ENCODE measurements at places on chromosomes 6 and 20.

- no peak for DNase-seq
Observed at GRCh38 chr6:38035478-38035877, 216.0 kb downstream of the ZFAND3 start.

GRCh38 chr6:132458887-132459604, 53.9 kb downstream of the STX7 start:
- DNase-seq: no peak

DNA sequence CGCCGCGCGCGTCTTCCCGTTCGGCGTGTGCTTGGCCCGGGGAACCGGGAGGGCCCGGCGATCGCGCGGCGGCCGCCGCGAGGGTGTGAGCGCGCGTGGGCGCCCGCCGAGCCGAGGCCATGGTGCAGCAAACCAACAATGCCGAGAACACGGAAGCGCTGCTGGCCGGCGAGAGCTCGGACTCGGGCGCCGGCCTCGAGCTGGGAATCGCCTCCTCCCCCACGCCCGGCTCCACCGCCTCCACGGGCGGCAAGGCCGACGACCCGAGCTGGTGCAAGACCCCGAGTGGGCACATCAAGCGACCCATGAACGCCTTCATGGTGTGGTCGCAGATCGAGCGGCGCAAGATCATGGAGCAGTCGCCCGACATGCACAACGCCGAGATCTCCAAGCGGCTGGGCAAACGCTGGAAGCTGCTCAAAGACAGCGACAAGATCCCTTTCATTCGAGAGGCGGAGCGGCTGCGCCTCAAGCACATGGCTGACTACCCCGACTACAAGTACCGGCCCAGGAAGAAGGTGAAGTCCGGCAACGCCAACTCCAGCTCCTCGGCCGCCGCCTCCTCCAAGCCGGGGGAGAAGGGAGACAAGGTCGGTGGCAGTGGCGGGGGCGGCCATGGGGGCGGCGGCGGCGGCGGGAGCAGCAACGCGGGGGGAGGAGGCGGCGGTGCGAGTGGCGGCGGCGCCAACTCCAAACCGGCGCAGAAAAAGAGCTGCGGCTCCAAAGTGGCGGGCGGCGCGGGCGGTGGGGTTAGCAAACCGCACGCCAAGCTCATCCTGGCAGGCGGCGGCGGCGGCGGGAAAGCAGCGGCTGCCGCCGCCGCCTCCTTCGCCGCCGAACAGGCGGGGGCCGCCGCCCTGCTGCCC, 1.1 kb downstream of the SOX4 start:
- peak; percentile 80 for DNase-seq

DNA sequence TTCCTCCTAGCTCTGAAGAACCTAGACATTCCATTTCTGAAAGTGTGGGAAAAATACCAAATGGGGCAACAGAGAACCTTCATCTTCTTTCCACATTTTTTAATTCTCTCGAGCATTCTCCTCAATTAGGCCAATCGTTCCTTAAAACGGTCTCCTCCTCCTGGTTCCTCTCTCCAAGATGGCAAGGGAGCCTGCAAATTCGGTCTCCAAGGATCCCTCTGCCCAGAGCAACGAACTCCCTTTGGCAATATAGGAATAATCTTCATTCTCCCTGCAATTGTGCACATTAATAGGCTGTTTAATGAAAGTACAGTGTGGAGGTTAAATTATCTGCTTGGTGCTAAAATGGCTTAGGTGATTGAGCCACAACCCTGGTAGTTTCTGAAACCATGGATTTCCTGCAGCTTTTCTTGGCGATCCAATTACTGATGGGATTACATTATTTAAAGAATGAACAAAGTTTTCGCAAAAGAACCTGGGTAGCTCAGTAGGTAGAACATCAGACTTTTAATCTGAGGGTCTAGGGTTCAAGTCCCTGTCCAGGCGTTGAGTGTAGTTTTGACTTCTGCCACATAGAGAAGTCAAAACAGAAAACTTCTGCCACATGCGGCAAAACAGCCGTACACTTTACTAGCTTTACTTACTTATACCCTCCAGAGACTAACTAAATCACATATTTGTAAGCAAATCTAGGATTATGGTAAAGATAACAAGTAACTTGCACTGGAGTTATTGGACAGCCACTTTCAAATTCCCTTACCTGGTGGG, 102.9 kb upstream of the ZNF184 start:
- DNase-seq: peak; percentile 83

DNA sequence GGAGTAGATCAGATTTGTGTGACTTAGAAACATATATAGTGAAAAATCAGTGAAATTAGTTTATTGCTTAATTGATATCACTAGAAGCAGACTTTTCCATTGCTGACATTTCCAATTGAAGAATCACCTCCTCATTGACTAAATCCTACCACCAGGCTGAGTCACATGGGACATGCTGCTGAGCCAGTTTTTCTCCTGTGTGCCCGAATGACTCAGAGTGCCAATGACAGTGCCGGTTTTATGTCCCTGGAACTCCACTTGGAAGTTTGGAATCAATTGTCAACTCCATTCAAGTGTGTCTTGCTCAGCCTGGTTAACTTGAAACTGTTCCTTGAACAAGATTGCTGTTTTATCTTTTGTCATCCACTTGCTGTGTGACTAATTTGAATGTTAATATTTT, 316.1 kb upstream of the PRDM1 start:
- DNase-seq: peak; percentile 53

GRCh38 chr6:157723376-157723775, 99.7 kb upstream of the SNX9 start:
- DNase-seq: no peak

- DNase-seq: no peak
Observed at GRCh38 chr6:21102201-21102600, 491.4 kb upstream of the SOX4 start.

DNA sequence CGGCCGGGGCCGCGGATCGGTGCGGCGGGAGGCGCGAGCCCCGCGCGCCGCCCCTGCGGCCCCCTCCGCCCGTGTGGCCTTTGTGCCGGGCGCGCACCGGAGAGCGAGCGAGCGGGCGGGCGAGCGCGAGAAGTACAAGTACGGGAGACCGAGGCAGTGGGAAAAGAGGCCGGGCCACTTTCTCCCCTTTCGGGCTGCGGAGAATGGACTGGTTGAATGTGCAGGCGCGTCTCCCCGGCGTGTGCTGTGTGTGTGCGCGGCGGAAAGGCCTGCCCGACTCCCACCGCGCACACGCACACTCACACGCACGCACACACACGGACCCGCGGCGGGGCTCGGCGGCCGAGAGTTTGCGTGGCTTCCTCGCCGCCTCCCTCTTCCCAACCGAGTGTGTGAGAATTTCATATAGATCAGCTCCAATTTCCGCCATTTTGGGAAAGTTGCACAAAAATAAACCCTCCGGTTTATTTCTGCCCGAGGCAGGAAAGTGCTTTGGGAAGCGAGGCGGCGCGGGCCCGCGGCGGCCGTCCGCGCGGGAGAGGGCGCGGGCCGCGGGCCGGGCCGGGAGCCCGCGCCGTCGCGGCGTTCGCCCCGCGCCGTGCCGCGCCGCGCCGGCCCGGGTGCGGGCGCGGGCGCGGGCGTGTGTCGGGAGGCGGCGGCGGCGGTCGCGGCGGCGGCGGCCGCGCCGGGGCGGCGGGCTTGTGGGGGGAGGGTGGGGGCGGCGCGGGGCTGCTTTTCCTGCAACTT, 1.1 kb downstream of the L3MBTL3 start:
- DNase-seq: no peak

GRCh38 chr20:49381558-49382493, 100.6 kb downstream of the KCNB1 start:
- peak; percentile 69 for DNase-seq

DNA sequence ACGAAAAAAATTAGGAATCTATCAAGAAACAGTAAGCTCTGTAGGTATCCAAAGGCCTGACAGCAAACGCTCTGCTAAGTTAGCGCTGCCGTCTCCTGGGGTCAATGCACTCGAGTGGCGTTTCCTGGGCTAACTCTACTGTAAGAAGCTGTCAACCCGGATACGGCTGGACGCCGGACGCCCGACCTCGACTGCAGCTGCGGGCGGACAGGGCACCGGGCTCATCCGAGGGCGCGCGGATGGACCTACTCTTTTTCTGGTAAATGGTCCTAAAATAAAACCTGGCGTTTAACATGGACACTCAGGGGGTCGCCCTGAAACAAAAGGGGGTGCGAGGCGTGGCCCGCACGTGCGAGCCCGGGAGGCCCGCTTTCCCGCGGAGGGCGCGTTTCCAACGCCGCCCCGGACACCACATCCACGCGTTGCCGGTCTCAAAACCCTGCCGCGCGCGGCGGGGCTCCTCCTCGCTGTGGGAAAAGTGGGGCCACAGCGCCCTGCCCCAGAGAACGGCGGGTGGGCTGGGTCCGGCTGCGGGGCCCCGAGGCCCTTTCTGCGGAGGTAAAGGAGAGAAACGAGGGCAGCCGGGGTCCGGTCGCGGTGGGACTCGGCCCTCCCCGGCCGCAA, 537 bp downstream of the TCP1 start:
- DNase-seq: peak; percentile 54

DNA sequence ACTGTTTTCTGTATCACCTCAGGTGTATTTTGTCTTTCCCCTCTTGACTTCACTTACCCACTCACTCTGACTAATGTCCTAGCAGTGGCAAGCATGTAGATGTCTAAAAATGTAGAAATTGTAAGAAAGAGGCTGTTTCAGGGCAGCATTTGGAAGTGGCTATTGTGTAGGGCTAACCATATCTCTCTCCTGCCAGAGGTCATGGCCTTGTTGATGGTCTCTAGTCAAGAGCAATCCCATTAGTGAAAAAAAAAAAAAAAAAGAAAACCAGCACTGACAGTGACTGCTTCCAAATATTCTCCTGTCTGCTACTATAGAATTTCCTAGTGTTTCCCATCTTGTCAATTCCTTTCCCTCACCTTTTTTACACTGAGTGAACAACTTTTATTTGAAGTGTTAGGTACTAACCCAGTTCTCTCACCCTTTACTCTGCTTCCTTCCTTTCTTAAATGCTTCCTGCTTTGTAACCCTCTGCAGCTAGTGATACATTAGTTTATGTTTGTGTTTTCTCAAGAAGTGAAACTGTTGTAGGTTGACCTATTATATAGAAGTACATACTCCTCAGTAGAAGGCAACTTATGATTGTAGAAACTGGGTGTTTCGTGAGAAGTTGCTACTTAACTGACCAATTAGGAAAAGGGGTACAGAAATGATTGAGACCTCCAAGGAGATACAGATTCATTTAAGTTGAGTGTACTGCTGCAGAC, 174.1 kb upstream of the PTPRK start:
- DNase-seq: no peak

DNA sequence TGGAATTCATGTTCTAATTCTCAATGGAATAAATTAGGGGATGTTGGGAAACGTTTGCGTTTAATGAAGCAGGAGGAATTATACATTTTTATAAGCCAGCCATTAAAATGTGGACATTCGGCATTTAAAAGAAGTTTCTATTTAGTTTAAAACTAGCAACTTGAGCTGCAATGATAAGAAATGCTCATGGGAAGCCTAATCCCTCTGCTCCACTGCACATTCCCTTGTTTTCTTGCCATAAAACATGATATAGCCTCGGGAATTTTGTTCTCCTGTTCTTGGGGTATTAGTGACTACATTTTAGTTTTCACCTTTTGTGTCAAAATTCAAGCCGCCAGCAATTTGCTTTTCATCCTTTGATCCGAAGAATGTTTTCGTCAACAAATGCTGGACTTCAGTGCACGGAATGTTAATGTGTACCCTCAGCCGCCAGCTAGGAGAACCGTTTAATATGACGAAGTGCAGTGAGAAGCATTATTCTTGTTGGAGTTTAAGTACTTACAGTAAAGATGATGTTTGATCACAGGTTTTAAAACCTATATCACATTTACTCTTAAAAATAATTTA, 137.9 kb downstream of the HIVEP1 start:
- DNase-seq: no peak

- DNase-seq: no peak
Observed at GRCh38 chr6:89976694-89977020, 82.4 kb downstream of the GJA10 start.

DNA sequence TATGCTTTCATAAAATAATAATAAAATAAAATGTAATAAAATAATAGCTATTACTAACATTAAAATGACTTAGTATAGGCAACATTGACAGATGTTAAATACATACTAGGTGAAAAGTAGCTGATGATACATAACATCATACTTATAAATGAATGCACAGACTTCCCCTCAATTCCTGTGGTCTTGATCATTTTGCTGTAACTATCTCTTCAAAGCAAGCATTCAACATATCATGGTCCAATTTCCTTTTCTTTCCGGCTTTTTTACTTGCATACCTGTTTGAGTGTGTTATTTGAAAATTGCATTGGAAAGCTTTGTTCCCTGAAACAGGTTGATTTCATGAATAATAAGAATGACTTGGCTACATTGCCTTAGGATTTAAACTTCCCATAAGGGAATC, 309.3 kb downstream of the HDGFL1 start:
- no peak for DNase-seq

DNA sequence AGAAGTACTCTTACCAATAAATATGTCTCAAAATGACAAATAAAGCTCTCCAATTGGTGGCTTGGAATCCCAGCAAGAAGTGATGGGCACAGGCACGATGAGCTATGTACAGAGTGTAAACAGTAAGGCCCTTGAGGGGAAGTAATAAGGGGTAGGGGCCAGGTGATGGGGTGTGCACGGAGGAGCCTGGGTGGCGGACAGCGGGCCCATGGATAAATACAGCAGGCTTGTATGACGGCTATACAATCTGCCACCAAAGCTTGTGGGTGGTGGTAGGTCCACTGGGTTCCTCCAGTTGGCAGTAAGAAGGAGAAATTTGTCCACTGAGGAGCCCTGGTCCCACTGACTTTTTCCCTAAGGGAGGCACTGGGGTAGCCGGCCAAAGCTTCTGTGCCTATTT, 205.4 kb upstream of the RNF24 start:
- DNase-seq: no peak

GRCh38 chr6:18160911-18161310, 5.7 kb downstream of the KDM1B start:
- DNase-seq: no peak

DNA sequence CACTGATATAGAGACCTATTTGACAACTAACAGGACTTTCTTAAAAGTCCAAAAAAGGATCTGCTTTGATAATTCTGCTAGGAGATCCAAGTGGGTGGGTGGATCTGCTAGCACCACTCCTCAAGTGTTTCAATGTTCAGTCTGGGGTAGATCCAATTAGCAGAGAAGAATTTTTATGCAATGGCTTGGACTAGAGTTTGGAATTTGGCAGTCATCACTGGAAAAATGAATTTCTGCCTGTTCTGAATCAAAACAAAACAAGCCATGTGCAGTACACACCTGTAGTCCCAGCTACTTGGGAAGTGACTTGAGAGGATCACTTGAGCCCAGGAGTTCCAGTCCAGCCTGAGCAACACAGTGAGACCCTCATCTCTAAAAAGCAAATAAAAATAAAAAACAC, 12.6 kb upstream of the GNMT start:
- DNase-seq: no peak

Measured in Daoy (cell line).